ENCODE measurements at places on chromosomes 5 and 9.
A peak's percentile ranks its signal among the peaks of the same experiment; 100 is the strongest.

- no peak for DNase-seq
These were observed 129.9 kb upstream of the RPS23 start for GRCh38 chr5:82408033-82408432.

DNA sequence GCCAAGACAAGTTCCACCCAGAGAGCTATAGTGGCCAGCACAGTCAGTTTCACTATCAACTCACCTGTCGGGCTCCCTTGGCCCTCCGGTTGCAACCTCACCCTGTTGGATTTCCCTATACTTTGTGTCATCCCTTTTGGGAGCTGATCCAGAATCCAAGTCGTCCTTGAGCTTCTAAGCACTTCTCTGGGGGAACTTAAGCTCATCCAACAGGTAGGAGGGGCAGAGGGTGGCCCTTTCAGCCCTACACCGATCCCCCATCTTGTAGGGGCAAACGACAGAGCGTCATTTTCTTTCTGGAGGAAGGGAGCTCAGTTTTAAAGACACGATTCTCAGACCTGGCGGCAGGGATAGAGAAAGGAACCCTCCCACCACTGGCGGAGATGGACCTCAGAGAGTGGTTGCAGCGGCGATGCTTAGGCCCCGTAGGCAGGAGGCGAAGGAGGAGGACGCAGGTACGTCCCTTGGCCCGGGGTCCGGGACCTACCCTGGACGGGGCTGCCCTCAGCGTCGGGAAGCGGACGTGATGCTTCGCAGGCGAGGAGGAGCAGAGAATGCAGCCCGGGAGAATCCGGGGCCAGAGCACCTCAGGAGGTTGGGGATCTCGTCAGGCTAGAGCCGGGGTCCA, 519 bp downstream of the ZER1 start:
- DNase-seq: peak; percentile 34

DNA sequence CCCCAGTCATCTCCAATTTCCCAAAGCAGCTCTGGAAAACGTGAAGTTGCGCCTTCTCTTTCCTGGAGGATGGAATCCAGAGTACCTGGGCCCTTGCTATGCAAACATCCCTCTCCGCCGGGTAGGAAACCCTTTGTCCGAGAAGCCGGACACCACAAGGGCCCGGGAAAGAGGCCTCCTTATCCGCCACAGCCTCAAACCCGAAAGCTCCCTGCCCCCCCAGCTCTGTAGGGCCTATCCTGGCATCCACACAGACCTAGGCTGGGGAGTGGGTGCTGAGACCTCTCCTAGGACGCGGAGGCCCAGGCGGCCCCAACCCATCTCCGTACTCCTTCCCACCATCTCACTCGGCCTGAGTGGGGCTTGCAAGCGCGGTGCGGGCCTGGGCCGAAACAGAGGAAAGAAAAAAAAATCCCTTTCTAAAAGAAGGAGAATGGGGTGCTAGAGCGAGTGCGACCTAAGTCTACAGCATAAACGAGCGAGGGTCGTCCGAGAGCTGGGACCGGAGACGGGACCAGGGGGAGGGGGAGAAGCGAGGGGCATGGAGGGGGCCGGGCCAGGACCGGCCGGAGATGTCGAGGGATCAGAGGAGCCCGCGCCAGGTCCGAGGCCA, 624 bp downstream of the FBXW11 start:
- peak; percentile 34 for DNase-seq

DNA sequence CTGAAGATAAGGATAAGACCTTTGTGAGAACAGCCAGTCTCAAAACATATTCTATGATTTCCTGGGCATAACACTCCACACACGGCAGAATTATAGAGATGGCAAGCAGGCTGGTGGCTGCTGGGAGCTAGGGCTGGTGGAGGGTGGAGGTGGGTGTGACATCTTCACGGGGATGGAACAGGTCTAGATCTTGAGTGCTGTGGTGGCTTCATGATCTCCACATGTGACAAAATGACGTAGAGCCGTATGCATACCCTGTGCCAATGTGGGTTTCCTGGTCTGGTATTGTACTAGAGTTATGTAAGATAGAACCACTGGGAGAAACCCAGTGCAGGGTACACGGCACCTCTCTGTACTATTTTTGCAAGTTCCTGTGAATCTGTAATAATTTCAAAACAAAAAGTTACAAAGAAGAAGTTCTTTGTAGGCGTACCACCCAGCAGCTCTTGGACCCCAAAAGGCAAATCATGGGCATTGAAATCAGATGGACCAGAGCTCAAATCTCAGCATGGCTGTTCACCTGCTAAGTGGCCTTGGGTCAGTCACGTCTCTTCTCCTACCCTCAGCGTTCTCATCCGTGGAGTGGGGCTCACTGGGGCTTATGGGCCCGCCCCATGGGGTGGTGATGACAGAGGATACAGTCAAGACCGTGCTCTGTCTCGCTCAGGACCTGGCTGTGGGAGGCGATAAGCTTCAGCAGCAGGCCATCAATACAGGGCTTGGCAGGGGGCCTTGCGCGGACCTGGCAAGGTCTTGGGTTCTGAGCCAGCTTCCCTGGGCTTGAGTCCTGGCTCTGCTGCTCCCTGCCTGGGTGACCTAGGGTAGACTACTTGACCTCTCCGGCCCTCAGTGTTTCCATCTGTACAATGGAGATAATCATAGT, 74.7 kb upstream of the UNC5A start:
- DNase-seq: no peak

DNA sequence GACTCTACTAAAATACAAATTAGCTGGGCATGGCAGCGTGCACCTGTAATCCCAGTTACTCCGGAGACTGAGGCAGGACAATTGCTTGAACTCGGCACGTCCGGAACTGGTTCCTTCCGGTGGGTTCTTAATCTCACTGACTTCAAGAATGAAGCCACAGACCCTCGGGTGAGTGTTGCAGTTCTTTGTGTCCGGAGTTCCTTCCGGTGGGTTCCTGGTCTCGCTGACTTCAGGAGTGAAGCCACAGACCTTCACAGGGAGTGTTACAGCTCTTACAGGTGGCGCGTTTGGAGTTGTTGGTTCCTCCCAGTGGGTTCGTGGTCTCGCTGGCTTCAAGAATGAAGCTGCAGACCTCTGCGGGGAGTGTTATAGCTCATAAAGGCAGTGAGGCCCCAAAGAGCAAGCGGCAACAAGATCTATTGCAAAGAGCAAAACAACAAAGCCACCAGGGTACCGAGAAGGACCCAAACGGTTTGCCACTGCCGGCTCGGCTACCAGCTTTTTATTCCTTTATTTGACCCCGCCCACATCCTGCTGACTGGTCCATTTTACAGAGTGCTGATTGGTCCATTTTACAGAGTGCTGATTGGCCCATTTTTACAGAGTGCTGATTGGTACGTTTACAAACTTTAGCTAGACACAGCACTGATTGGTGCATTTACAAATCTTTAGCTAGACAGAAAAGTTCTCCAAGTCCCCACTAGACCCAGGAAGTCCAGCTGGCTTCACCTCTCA, 28.6 kb upstream of the SLC6A19 start:
- no peak for DNase-seq

DNA sequence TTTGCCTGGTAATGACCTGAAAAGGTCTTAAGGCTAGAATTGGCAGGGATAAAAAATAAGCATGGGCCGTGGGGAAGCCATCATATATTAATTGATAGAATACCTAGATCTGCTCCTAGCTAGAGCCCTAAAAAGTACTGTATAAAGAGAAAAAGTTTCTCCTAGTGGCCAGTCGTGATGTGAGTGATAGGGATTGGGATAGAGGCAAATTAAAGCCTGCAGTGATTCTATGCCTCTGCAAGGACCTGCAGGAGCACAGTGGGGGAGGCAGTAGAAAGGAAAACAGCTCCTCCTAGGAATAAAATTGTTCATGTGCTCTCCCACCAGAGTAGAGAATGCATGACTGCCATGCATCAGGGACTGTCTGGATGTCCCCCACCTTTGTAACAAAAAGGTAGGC, 56.2 kb upstream of the FTMT start:
- no peak for DNase-seq

GRCh38 chr5:68565427-68565826, 349.9 kb downstream of the PIK3R1 start:
- no peak for DNase-seq

DNA sequence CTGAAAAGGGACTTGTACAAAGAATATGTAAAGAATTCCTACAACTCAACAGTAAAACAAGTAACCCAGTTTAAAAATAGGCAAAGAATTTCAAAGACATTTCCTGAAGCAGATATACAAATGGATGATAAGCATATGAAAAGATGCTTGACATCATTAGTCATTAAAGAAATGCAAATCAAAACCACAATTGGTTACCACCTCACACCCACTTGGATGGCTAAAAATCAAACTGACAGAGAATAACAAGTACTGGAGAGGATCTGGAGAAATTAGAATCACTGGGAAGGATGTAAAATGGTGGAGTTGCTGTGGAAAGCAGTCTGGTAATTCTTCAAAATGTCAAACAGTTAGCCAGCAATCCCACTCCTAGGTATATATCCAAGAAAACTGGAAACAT, 12.5 kb upstream of the FOXE1 start:
- DNase-seq: no peak

DNA sequence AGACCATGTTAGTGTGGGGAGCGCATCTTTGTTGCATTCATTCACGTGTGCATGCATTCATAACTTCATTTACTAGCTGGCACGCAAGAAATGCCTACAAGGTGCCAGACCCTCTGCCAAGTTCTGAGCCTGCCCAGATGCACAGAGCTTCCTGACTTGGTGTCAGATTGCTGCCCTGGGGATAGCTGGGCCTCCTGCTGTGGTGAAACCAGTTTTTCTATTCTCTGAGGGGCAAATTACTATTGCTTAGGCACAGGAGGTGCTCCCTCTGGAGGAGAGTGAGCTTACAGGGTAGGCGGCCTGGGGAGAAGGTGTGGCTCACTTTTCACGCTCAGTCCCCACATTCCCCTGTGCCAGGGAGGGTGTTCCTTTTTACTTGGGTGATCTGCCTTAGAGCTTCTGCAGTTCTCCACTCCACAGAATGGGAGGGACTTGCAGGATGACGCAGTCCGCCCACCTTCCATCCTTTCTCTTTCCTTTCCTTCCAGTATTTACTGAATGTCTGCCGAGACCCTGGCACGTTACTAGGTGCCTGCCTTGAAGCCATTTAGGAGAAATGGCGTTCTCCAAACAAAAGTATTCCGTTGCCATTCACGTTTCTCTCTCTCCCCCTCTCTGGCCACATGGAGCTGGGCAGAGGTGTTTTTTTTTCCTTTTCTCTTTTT, 27.9 kb upstream of the CTNNA1 start:
- DNase-seq: peak; percentile 91

- DNase-seq: no peak
These were observed 2.8 kb upstream of the BNC2 start for GRCh38 chr9:16873126-16873802.

DNA sequence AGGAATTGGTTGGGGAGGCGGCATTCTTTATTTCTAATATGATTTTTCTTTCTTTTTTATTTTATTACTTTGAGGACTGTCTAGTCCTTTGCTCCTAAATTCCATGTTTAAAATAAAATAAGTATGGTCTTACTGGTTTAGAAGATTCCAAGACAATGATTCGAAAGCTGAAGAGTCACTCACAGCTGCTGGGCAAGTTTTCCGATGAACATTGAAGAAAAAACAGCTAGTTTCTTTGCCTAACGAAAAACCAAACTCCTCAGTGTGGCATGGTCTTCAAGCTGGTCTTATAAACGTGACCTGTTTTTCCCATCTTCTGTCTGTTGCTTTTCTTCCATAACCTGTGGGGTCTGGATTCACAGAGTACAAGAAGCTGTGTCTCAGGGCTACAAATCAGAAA, 25.1 kb downstream of the ZNF474 start:
- DNase-seq: no peak

DNA sequence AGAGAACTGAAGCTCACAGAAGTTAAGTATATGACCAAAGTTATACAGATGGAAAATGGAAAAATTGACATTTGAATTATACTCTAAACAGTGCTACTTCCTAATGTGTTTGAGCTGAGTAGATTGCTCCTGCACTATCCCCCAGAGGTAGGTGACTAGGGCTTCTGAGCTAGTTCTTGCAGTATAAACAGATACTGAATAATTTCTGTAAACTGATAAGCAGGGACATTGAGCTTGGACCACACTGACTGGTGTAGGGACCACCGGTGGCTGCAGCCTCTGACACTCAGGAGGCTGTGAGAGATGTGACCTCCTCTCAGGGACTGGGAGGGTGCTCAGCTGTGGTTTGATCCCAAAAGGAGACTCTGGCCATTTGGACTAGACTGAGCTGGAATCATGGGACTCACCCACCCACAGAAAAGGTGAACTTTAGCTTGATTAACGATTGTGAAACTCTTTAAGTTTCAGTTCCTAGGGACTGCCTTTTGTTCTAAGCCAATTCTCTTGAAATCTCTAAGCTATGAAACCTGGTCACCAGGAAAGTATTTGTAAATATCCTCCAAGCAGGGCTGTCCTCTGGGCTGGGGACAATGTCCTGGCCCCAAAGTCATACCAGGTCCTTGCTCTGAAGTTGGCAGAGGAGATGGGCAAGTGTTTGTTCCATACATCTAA, 291.5 kb downstream of the SEC61B start:
- DNase-seq: no peak

DNA sequence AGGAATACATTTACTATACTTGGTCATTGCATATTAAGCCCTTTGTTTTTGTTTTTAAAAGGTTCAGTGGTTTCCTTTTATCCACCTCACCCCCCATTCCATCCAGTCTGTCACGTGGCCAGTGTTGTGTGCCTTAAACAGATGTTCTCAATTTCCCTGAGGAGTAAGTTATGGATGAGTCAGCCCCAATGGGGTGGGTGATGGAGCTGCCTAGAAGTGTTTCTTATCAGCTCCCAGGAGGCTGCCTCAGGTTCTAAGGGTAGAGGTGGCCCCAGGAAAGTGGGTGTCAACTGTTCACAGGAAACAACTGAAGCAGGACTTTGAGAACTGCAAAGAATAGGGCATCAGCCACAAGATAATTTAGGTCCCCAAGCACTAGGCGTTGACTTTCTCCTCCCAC, 41.1 kb downstream of the ACTBL2 start:
- no peak for DNase-seq

GRCh38 chr9:18014556-18014955, 435.7 kb downstream of the SH3GL2 start:
- DNase-seq: no peak

- DNase-seq: no peak
These were observed 104.7 kb upstream of the SSBP2 start for GRCh38 chr5:81855591-81855990.

- DNase-seq: no peak
These were observed 26.0 kb downstream of the SERINC5 start for GRCh38 chr5:80229902-80230255.

DNA sequence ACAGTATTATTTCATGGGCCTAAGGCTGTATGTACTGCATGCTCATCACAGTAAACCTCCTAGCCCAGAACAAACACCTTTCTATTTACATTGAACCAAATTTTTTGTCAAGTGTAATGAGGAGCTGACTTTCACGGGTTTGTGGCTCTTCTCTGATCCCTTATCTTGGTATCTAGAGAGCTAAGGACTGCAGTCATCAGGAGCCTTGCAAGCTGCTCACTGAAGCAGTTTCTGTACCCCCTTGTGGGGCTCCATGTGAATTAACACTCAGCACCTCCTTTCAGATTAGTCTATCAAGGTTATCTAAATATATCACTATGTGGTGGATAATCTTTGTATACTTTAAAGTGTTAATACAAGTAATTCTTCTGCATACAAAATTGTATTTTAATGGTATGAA, 108.2 kb downstream of the AUH start:
- no peak for DNase-seq

GRCh38 chr5:31059889-31060288, 133.6 kb upstream of the CDH6 start:
- no peak for DNase-seq

Measured in NCI-H2081 (cell line).